ENCODE measurements at places on chromosomes 5 and 9.

- DNase-seq, result peak; percentile 63
Observed at GRCh38 chr9:29830821-29831220, 2257.5 kb upstream of the C9orf72 start.

- no peak for DNase-seq
Observed at GRCh38 chr9:121819428-121820231, 168.2 kb downstream of the DAB2IP start.

- no peak for DNase-seq
Observed at GRCh38 chr9:4415281-4415680, 75.0 kb upstream of the SLC1A1 start.

DNA sequence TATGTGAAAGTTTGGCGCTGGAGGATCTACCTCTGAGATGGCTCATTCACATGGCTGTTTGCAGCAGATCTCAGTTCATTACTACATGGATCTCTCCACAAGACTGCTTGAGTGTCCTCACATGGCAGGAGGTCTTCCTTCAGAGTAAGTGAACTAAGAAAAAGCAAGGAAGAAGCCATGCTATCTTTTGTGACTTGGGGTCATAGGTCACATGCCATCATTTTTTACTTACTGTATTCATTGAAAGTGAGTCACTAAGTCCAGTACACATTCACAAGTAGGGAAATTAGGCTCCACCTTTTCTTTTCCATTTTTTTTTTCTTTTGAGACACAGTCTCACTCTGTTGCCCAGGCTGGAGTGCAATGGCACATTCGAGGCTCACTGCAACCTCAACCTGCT lies 8.7 kb upstream of the CDKN2AIPNL start:
- DNase-seq, result no peak

- no peak for DNase-seq
Observed at GRCh38 chr9:93300175-93300572, 116.2 kb downstream of the WNK2 start.

- no peak for DNase-seq
Observed at GRCh38 chr5:170963521-170963920, 101.7 kb downstream of the RANBP17 start.

DNA sequence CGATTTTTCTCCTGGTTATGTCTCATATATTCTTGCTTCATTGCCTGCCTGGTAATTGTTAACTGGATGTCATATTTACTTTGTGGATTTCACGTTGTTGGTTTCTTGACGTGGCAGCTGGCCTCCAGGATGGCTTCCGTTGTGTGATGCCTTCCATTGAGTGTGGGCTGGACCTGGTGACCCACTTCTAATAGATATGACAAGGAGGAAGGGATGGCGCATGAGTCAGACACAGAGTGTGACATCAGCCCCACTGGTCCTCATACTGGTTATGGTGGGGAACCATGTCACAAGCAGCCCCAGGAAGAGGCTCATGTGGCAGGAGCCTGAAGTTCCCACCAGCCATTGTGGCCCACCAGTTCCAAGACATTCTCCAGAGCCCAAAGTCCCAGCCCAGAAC lies 6.4 kb upstream of the PAEP start:
- DNase-seq, result no peak

DNA sequence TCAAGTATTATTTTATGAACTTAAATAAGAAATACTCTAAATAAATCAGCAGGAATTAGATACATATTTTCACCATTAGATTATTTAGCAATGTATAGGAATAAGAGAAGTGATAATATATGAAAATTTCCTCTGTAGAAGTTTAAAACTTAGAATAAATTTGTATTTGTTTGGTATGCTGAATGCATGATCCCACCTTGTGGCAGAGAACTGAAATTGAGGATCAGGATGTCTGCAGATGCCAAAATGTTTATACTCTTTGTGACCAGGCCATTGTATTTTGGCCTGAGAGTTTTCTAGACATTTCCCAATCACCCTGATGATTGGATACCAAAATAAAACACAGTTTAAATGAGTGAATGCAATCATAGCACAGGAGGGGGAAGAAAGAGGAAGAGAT lies 6.3 kb downstream of the TYRP1 start:
- DNase-seq, result no peak

DNA sequence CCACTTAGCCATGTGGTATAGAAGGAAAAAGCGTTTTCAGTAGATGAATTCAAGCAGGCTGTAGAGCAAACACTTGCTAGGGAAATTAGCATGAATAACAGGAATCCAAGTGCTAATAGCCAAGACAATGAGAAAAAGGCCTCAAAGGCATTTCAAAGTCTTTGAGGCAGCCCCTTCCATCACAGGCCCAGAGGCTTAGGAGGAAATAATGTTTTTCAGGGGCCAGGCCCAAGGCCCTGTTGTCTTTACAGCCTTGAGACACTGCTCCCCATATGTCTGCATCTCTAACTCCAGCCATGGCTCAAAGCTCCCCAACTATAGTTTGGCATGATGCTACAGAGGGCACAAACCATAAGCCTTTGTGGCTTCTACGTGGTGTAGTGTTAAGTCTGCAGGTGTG lies 563.5 kb downstream of the TAF11L14 start:
- DNase-seq, result no peak

GRCh38 chr9:107927276-107927675 lies 437.7 kb upstream of the KLF4 start:
- DNase-seq, result no peak

GRCh38 chr5:120062515-120062917 lies 401.6 kb upstream of the PRR16 start:
- no peak for DNase-seq

GRCh38 chr9:101639785-101640665 lies 45.3 kb upstream of the PPP3R2 start:
- no peak for DNase-seq

DNA sequence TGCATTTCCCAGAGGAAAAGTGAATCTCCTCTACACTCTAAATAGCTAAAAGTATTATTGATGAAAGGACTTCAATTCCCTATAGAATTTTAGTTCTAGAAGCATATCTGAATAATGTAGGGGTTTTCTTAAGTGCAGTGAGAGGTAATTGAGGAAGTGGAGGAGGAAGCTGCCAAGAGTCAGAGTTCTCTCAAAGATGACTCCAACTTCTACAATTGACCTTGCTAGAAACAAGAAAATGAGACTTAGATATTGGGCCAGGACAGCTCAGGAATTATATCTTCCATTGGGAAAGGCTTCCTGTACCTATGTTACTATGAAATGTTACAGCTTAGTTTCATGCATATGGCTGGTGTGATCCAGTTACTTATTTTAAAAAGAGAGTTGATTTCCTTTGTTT lies 10.4 kb upstream of the F2R start:
- no peak for DNase-seq

DNA sequence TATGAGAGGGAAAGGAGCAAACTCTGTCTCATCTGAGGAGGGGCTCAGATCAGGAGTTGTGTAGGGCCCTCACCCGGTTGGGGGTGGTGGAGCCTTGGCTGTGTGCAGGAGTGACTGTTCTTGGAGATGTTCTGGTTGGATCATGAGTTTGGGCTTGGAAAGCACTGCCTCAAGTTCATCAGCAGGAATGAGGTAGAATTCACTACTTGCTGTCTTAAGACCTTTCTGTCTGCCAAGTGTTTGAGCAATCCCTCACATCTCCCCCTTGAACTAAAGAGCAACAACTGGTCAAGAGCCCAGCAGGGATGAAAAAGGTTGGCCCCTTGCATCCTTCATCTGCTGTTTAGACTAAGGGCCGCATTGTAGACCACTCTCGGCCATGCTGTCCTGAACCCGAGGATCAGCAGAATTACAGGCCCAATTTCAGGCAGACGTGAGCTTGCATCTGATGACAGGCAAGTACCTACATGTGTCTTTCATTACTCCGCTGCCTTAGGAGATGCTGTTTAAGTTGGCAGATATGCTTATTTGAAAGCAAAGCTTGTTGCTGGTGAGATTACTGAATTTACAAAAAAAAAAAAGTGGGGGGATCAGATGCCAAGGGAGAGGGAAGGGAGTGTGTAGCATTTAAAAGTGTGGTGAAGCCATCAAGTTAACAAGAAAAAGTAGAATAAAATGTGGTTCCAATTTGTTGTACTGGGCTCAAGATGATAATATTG lies 36.4 kb downstream of the PIK3R1 start:
- DNase-seq, result no peak

GRCh38 chr9:126164796-126165525 lies 161.7 kb upstream of the MVB12B start:
- no peak for DNase-seq

DNA sequence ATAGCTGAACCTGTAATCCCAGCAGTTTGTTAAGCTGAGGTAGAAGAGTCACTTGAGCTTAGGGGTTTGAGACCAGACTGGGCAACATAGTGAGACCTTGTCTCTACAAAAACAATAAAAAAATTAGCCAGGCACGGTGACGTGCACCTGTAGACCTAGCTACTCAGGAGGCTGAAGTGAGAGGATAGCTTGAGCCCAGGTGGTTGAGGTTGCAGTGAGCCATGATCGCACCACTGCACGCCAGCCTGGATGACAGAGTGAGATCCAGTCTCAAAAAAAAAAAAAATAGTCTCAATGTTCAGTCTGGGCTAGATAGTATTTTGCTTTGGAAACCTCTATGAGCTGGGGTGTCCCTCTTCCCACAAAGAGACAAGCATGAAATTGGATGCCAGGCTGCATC lies 51.9 kb upstream of the IQGAP2 start:
- DNase-seq, result no peak

DNA sequence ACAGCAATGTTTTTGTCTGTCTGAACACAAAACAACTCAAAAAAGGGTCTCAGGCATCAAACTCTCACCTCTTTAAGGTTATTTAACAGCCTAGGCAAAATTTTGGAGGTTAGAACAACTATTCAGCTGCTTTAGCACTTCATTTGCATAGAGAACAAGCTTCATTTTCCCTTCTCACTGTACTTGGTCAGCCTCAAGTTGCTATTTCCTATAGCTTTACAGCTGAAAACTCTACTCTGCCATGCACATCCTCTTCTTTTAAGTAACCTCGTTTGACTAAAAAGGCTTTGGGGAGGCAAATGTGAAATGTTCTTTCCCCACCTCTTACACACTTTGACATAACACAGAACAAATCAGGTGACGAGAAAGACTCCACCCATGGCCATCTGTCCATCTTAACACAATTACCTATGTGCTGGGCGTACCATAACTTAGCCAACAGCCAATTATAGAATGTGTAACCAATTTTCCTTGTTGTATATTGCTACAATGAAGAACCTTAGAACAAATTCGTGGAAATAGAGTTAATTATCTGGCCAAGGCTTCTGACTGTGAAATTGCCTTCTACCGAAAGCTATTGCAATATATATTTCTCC lies 195.7 kb downstream of the DCP2 start:
- DNase-seq, result no peak
